CD4-positive, alpha-beta T cell treated with Interleukin-15 for 1 hour (primary cell): ENCODE measurements at places on chromosomes 13 and 19.

- DNase-seq = no peak
Observed at GRCh38 chr13:31947105-31947504, 84.5 kb upstream of the FRY start.

DNA sequence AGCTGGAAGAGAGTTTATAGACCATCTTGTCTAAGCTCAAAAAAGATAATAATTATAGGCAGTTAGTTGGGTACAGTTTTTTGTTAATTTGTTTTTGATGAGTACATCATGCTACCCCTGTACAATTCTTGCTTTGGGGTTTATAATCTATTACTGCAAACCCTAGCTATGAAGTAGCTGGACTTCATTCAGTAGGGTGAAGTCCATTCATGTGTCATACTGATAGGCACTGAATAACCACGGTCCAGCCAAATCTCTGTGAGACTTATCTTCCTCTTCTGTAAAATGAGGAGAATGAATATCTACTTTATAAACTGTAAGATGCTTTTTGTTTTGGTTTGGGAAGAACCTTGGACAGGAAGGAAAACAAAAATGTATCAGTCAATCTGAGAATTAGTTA lies 19.5 kb downstream of the SLC46A3 start:
- no peak for DNase-seq

- peak; percentile 91 for DNase-seq
Observed at GRCh38 chr19:36573020-36573894, at the start of gene ZNF529. Gene ZNF529 (minus strand): TSS chr19:36573292. CDS start chr19:36572346, 946 bp downstream.

DNA sequence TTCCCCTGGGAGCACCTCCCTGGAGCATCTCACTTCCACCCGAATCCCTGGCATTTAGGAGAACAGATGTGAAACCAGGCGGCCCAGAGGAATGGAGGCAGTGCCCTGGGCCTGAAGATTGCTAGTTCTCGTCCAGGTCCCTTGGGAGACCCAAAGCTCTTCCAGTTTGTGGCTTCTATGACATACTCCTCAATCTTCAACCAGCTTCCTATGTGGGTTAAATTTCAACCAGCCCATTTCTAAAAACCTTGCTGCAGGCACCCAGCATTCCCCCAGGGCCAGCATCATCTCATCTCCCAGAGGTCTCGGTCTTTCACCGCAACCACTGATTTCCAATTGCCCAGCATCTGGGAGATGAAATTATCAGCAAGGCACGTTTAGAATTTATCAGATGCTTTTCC lies 46.0 kb upstream of the STK24 start:
- DNase-seq = no peak

- DNase-seq = no peak
Observed at GRCh38 chr13:67568205-67568604, 338.1 kb upstream of the PCDH9 start.

DNA sequence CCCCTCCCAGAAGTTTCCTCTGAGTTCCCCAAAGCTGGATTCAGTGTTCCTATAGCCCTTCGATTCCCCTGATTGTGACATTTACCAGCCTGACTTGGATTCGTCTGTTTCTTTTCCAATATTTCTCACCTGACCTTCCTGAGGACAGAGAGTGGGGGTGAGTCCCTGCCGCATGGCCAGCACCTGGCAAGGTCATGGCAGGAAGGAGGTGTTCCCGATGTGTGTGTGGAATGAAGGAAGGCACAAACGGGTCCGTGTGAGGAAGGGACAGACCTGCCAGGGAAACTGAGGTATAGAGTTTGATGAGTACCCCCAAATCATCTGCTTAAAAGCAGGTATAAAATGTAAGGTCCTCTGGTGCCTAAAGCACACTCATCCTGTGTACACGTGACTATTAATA lies 3.3 kb downstream of the COL4A1 start:
- DNase-seq = no peak

- DNase-seq = no peak
Observed at GRCh38 chr19:5644037-5644436, 21.2 kb downstream of the SAFB start.
